ENCODE measurements at places on chromosomes 5 and 9.

- peaks cover 3% of the 10 kb centered on the region for H3K27me3 ChIP-seq
- H3K4me1 ChIP-seq = peaks cover 15% of the 10 kb centered on the region
- H3K27ac ChIP-seq = no peak overlapping the region
- H3K4me3 ChIP-seq = no peak overlapping the region
These were observed 109.1 kb upstream of the CTNND2 start for GRCh38 chr5:12013351-12013750.

- H3K27ac ChIP-seq = no peak overlapping the region
- no peaks in the 10 kb centered on the region for H3K36me3 ChIP-seq
- DNase-seq = no peak
- no peaks in the 10 kb centered on the region for H3K4me1 ChIP-seq
- H3K27me3 ChIP-seq = no peaks in the 10 kb centered on the region
These were observed 1296.8 kb upstream of the NUDT12 start for GRCh38 chr5:104859437-104859836.

DNA sequence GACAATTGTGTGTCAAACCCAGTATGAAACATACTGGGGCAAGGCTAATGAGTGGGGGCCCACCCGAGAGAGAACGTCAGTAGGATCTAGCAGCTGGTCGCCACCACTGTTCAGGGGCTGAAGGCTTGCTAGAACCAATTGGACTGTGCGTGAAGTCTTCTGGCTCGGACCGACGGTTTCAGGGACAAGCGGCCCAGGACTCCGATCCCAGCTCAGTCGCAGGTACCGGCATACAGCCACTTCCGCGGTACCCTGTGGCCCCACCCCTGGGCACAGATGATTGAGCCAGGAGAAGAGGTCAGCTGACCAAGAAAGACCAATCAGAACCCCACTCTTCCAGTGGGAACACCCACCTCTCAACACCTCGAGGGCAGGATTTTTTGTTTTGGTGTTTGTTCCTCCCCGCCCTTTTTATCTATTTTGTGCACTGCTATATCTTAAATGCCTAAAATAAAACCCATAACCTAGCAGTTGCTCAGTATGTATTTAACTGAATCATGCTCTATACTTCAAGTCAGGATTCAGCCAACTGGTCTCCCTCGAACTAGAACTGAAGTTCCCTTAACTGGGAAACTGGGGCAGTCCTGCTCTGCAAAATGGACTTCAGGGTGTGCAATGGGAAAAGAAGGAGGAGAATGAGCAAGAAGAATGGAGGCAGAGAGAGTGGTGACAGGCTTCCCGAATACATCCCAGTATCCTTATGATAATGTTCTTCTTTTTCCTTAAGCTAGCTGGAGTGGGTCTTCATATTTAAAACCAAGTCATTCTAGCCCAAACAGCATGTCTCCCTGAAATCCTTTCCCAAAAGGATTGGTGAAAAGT lies 21.1 kb upstream of the CPEB4 start:
- H3K4me1 ChIP-seq = peaks cover 17% of the 10 kb centered on the region
- no peak for DNase-seq
- peaks cover 4% of the 10 kb centered on the region for H3K36me3 ChIP-seq
- H3K27ac ChIP-seq = no peak overlapping the region
- no peak overlapping the region for H3K4me3 ChIP-seq

- no peaks in the 10 kb centered on the region for H3K4me1 ChIP-seq
- no peaks in the 10 kb centered on the region for H3K36me3 ChIP-seq
- no peaks in the 10 kb centered on the region for H3K27me3 ChIP-seq
- no peak overlapping the region for H3K4me3 ChIP-seq
- DNase-seq = no peak
- no peak overlapping the region for H3K27ac ChIP-seq
These were observed 58.3 kb upstream of the PLPP6 start for GRCh38 chr9:4603830-4604229.

GRCh38 chr9:104748359-104749031 lies 1.0 kb downstream of the NIPSNAP3A start:
- peak overlapping the region; percentile 100 for H3K4me3 ChIP-seq
- DNase-seq = no peak
- peak overlapping the region; percentile 56 for H3K27ac ChIP-seq
- no peaks in the 10 kb centered on the region for H3K36me3 ChIP-seq
- peaks cover 6% of the 10 kb centered on the region for H3K27me3 ChIP-seq
- H3K4me1 ChIP-seq = peaks cover 18% of the 10 kb centered on the region

GRCh38 chr9:126459126-126459525 lies 132.5 kb downstream of the MVB12B start:
- H3K4me3 ChIP-seq = no peak overlapping the region
- no peak overlapping the region for H3K27ac ChIP-seq
- H3K4me1 ChIP-seq = peaks cover 11% of the 10 kb centered on the region

DNA sequence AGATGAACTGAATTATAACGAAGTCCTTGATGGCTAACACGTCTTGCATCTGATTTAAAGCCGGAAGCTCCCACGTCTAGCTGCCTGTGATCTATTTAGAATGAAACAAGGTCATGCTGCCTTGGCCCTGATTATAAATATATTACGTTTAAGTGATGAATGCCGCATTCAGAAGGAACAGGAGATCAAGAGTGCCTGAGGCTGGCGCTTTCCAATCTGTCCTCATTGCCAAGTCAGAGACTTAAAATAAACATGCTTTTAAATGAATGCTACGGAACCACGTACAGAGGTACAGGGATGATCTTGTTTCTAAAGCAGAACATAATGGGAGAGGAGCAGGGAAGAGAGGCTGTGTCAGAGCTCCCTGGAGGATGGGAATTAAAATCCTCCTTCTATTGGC lies 292.8 kb downstream of the TLE1 start:
- H3K27me3 ChIP-seq = peaks cover 2% of the 10 kb centered on the region
- H3K4me3 ChIP-seq = peak overlapping the region; percentile 39
- peak overlapping the region; percentile 77 for H3K27ac ChIP-seq
- peaks cover 46% of the 10 kb centered on the region for H3K4me1 ChIP-seq
- DNase-seq = no peak
- H3K36me3 ChIP-seq = no peaks in the 10 kb centered on the region

Measured in glutamatergic neuron (in vitro differentiated cells).